ENCODE measurements at places on chromosomes 3 and 15. TPM values are rescaled to one million over a fixed set of nuclear protein-coding genes. Genes with fewer than 3 reads are reported as not detected.
A peak's percentile ranks its signal among the peaks of the same experiment; 100 is the strongest.

DNA sequence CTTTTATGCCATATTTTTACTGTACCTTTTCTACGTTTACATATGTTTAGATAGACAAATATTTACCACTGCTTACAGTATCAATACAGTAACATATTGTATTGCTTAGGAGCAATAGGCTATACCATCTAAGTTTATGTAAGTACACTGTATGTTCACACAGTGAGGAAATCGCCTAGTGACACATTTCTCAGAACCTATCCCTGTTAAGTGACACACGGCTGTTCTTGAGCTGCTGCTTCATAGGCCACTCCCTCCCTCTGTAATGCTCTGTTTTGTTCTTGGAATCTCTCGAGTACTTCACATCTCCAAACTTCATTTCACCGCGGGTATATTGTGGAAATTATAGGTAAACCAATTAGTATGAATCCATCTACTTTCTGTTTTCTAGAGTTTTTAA lies 13.4 kb upstream of the SELENOT start:
- DNase-seq: no peak

- DNase-seq: no peak
These were observed 117.8 kb downstream of the OXNAD1 start for GRCh38 chr3:16382845-16383244.

- DNase-seq: peak; percentile 88
These were observed 3.2 kb downstream of the ZXDC start for GRCh38 chr3:126472277-126473006.

DNA sequence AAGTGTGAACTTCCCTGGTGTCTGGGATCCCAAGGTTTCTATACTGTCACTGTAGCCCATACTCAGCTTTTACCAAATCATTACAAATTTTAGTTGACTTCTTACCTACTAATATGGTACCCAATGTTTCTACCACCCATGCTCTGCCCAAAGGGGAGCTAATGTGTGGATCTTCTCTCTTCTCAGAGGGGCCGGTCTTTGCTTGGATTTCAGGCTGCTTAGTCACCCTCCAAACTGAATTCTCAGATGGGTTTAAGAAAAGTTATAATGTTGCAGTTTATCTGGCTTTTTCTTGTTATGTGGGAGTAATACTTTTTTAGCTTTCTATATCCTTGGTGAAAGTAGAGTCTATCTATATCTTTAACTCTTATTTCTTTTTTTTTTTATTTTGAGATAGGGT lies 67.1 kb upstream of the AKAP13 start:
- DNase-seq: no peak

- DNase-seq: no peak
These were observed 4.9 kb downstream of the NR2E3 start for GRCh38 chr15:71815301-71815700.

- no peak for DNase-seq
These were observed 60.7 kb downstream of the CFAP20DC start for GRCh38 chr3:58989163-58989562.

Gene HESX1
- total RNA-seq: not detected

Gene ADCY5
- 2.8 TPM for total RNA-seq

Gene PIF1
- total RNA-seq: 4.0 TPM
